Heart left ventricle (tissue), 16 donors: ENCODE measurements at places on chromosomes 2 and 18. TPM values are rescaled to one million over a fixed set of nuclear protein-coding genes. Genes with fewer than 3 reads are reported as not detected.

The ITGA4 gene
- 1.8 TPM for total RNA-seq

The MAPRE2 gene
- total RNA-seq = 80.2 TPM

The ZSWIM2 gene
- not detected for total RNA-seq

The INPP4A gene
- 20.3 TPM for total RNA-seq

The LYG2 gene
- not detected for total RNA-seq

The RUFY4 gene
- total RNA-seq = 0.11 TPM

The AKAIN1 gene
- not detected for total RNA-seq

The C1QL2 gene
- not detected for total RNA-seq

The TTN gene
- 3,847 TPM for total RNA-seq

The FECH gene
- 35.1 TPM for total RNA-seq

The RND3 gene
- 26.5 TPM for total RNA-seq

The HJURP gene
- 0.10 TPM for total RNA-seq

The CCDC141 gene
- total RNA-seq = 144 TPM

The SCN9A gene
- 0.94 TPM for total RNA-seq

The POTEF gene
- not detected for total RNA-seq

The IMMT gene
- 267 TPM for total RNA-seq

The PLGLB1 gene
- 1.7 TPM for total RNA-seq

The UGT1A1 gene
- not detected for total RNA-seq

The TRABD2A gene
- total RNA-seq = 1.9 TPM

The GREB1 gene
- total RNA-seq = 4.8 TPM

The C2orf66 gene
- total RNA-seq = not detected

The GPR75 gene
- total RNA-seq = 0.67 TPM

The LOXL3 gene
- total RNA-seq = 1.6 TPM

The KIF1A gene
- total RNA-seq = 1.1 TPM

The TUBA3E gene
- total RNA-seq = 96.4 TPM
